ENCODE measurements at places on chromosomes 7 and 10.

DNA sequence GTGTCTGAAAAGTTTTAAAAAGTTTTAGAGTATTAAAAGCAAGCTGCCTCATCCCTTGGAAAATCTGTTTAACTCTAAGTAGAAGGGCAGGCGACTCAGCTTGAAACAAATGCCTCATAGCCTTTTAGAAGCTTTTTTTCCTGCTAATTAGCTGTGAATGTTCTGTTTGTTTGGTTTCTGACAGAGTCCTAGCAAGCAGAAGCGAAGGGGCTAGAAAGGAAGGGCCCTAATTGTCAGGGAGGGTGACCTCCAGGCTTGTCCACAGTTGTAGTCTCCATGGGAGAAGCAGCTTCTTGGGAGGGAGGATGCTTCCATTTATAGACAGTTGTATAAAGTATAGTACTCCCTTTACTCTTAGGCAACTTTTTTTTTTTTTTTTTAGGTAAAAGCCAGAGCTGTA is 90.9 kb downstream of the DNAJC1 start:
- H3K27ac ChIP-seq: no peak overlapping the region
- DNase-seq: no peak
- H3K36me3 ChIP-seq: no peaks in the 10 kb centered on the region
- H3K4me1 ChIP-seq: no peaks in the 10 kb centered on the region
- no peak overlapping the region for H3K4me3 ChIP-seq
- H3K27me3 ChIP-seq: no peaks in the 10 kb centered on the region

GRCh38 chr7:48058990-48059389 is 23.6 kb downstream of the C7orf57 start:
- no peaks in the 10 kb centered on the region for H3K27me3 ChIP-seq
- no peaks in the 10 kb centered on the region for H3K36me3 ChIP-seq
- no peak overlapping the region for H3K27ac ChIP-seq
- no peak overlapping the region for H3K4me3 ChIP-seq
- DNase-seq: no peak
- H3K4me1 ChIP-seq: no peaks in the 10 kb centered on the region

DNA sequence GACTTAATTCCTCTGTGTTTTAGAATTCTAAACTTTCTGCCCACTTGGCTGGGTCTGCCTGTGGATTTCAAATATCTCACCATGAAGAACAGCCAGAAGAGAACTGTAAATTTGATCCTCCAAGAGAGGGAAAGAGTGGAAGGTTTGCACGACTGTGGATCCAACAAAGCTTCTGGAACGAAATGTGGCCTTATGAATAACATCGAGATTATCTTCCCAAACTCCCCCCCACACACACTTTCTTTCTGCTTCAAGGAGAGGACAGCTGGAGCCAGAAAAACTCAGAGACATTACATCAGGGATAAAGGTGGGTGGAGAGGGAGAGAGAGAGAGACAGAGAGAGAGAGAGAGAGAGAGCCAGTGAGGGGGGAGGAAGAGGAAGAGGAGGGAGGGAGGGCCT is 570.1 kb upstream of the MGMT start:
- no peak overlapping the region for H3K4me3 ChIP-seq
- H3K27me3 ChIP-seq: no peaks in the 10 kb centered on the region
- no peak for DNase-seq
- H3K36me3 ChIP-seq: no peaks in the 10 kb centered on the region

- peaks cover 6% of the 10 kb centered on the region for H3K4me1 ChIP-seq
- no peak for DNase-seq
- H3K27me3 ChIP-seq: no peaks in the 10 kb centered on the region
- no peaks in the 10 kb centered on the region for H3K36me3 ChIP-seq
These were observed 26.2 kb upstream of the AOAH start for GRCh38 chr7:36750451-36750850.

DNA sequence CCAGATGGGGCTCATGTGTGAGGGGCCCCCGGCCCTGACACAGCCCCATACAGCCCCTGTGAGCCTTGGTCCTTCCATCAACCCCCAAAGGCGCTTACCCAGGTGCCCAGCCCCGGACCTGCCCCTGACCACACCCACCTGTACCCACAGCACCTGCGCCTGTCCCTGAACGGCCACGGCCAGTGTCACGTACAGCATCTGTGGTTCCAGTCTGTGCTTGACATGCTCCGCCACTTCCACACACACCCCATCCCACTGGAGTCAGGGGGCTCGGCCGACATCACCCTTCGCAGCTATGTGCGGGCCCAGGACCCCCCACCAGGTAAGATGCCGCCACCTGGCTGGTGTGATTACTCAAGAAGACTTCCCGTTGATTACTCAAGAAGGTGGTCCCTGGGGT is 33.5 kb downstream of the SH2B2 start:
- peaks cover 15% of the 10 kb centered on the region for H3K27me3 ChIP-seq
- H3K36me3 ChIP-seq: no peaks in the 10 kb centered on the region
- H3K27ac ChIP-seq: no peak overlapping the region
- no peak overlapping the region for H3K4me3 ChIP-seq
- no peak for DNase-seq

GRCh38 chr7:108093341-108093740 is 36.8 kb downstream of the LAMB4 start:
- H3K4me1 ChIP-seq: no peaks in the 10 kb centered on the region
- H3K4me3 ChIP-seq: no peak overlapping the region
- no peaks in the 10 kb centered on the region for H3K36me3 ChIP-seq
- H3K27ac ChIP-seq: no peak overlapping the region
- no peak for DNase-seq

GRCh38 chr10:113493195-113493594 is 59.7 kb upstream of the HABP2 start:
- H3K36me3 ChIP-seq: no peaks in the 10 kb centered on the region
- no peaks in the 10 kb centered on the region for H3K4me1 ChIP-seq
- DNase-seq: no peak
- no peaks in the 10 kb centered on the region for H3K27me3 ChIP-seq
- no peak overlapping the region for H3K27ac ChIP-seq

- H3K36me3 ChIP-seq: no peaks in the 10 kb centered on the region
- H3K4me3 ChIP-seq: no peak overlapping the region
- H3K27me3 ChIP-seq: no peaks in the 10 kb centered on the region
- no peak for DNase-seq
These were observed 942.5 kb downstream of the KCNMA1 start for GRCh38 chr10:76695069-76695468.

DNA sequence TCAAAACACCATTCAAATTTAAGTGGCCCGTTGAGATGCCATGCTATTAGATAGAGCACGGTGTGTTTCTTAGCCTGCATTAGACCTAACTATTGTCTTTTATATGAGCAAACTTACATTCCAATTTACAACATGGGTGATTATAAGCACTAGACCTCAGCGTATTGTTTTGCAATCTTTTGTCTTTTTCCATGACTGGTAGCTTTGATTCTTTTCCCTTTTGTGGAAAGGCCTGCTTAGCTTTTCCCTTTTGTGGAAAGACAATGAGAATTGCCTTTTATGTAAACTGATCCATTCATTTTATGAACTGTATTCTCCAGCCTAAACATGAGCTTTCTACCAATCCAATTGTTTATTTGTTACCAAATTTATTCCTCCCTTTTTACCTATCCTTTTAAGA is 823.1 kb downstream of the CCSER2 start:
- H3K4me3 ChIP-seq: no peak overlapping the region
- H3K4me1 ChIP-seq: no peaks in the 10 kb centered on the region
- no peak overlapping the region for H3K27ac ChIP-seq
- DNase-seq: no peak

GRCh38 chr10:112904000-112904399 is 46.0 kb upstream of the TCF7L2 start:
- H3K4me1 ChIP-seq: peaks cover 4% of the 10 kb centered on the region
- no peak overlapping the region for H3K27ac ChIP-seq
- H3K36me3 ChIP-seq: no peaks in the 10 kb centered on the region
- no peak overlapping the region for H3K4me3 ChIP-seq
- DNase-seq: no peak

GRCh38 chr7:156218544-156219306 is 406.5 kb upstream of the SHH start:
- H3K4me1 ChIP-seq: no peaks in the 10 kb centered on the region
- no peak for DNase-seq
- H3K27ac ChIP-seq: no peak overlapping the region
- H3K36me3 ChIP-seq: no peaks in the 10 kb centered on the region
- no peak overlapping the region for H3K4me3 ChIP-seq

GRCh38 chr10:59561477-59562121 is 148.1 kb downstream of the SLC16A9 start:
- H3K4me1 ChIP-seq: no peaks in the 10 kb centered on the region
- H3K27me3 ChIP-seq: no peaks in the 10 kb centered on the region
- H3K36me3 ChIP-seq: no peaks in the 10 kb centered on the region
- no peak for DNase-seq
- no peak overlapping the region for H3K27ac ChIP-seq

GRCh38 chr7:68408873-68409272 is 1189.4 kb upstream of the AUTS2 start:
- no peak overlapping the region for H3K27ac ChIP-seq
- H3K4me1 ChIP-seq: no peaks in the 10 kb centered on the region
- no peaks in the 10 kb centered on the region for H3K27me3 ChIP-seq
- no peaks in the 10 kb centered on the region for H3K36me3 ChIP-seq
- H3K4me3 ChIP-seq: no peak overlapping the region

- H3K4me1 ChIP-seq: peaks cover 58% of the 10 kb centered on the region
- H3K36me3 ChIP-seq: no peaks in the 10 kb centered on the region
- H3K27me3 ChIP-seq: no peaks in the 10 kb centered on the region
- DNase-seq: no peak
These were observed 16.5 kb upstream of the PLAU start for GRCh38 chr10:73894245-73894971.

DNA sequence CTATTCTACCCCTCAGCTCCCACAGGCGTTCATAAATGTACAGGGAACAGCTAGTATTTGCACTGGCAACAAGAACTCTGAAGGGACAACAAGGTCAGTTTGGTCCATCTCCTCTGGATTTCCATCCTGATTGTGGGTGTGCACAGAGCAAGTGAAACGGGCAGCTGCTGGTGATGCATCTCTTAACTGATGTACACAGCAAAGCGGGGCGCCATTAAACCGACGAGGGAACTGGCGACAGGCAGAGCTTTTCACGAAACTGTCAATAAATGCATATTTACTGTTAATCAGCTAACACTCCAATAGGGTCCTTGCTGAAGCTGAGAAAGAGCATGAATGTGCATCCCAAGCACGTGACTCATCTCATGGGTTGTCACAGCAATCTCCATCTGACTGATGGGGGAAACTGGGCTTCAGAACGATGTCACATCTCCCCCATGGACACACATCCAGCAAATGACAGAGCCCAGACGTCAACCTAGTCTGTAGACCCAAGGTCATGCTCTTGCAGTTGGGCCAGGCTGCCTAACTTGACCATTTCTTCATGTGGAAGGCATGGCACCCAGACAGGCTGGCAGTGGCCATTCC is 54.2 kb downstream of the FAM53B start:
- peaks cover 15% of the 10 kb centered on the region for H3K4me1 ChIP-seq
- no peak for DNase-seq
- H3K27me3 ChIP-seq: no peaks in the 10 kb centered on the region
- H3K36me3 ChIP-seq: peaks cover 17% of the 10 kb centered on the region
- H3K4me3 ChIP-seq: no peak overlapping the region

GRCh38 chr7:141484907-141485306 is 66.3 kb upstream of the AGK start:
- H3K36me3 ChIP-seq: no peaks in the 10 kb centered on the region
- no peaks in the 10 kb centered on the region for H3K27me3 ChIP-seq
- no peak overlapping the region for H3K4me3 ChIP-seq
- H3K4me1 ChIP-seq: no peaks in the 10 kb centered on the region

DNA sequence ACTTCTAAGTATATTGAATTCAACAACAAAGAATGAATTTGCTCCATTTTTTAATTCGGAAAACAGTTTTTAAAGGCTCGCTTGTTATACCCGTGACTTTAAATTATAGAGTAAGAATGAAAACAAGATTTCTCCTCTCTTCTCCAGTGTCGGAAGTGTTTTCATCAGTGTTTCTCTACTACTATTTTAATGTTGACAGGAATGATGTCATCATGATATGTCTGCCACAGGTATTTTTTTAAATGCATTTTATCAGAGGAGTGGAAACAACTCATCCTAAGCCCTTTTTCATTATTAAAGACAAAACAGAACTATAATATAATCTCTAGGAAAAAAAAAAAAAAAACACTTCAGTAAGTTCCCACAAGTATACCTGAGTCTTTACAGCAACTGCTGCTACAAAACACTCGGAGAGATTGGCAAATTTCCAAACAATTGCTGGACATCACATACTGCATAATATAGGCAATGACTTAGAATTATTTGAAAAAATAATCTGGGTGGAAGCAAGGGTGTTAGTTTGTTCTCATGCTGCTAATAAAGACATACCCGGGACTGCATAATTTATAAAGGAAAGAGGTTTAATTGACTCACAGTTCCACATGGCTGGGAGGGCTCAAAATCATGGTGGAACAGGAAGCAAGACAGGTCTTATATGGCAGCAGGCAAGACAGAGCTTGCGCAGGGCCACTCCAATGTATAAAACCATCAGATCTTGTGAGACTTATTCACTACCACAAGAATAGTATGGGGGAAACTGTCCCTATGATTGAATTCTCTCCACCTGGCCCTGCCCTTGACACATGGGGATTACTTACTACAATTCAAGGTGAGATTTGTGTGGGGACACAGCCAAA is 4.8 kb upstream of the RNF32 start:
- no peaks in the 10 kb centered on the region for H3K4me1 ChIP-seq
- H3K4me3 ChIP-seq: no peak overlapping the region
- no peaks in the 10 kb centered on the region for H3K27me3 ChIP-seq
- no peak for DNase-seq
- no peaks in the 10 kb centered on the region for H3K36me3 ChIP-seq

DNA sequence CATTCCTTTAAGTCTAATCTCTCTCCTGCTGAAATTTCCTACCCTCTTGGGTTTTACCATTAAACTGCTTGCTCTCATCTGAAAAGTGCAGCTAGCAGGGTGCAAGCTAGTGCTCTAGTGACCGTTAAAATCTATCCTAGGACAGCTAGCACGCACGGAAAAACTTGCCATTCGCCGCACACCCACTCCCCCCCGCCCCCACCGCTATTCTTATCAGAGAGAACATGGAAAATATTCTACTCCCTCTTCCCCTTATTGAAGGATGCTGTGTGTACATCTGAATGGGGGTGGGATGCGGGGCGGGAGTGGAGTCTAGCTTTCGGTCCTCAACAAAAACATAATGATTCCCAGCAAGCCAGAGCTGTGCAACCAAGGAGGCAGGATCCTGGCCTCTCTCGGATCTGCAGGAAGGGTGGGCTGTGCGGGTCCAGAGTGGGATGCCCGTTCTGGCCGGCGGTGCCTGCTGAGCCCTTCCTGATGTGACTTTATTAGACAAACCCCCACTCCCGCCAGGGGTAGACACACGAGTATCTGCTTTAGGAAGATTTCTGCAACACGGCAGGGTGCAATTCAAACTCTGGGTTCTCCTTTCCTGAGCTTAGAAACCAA is 1.1 kb upstream of the ADRA2A start:
- DNase-seq: no peak
- no peaks in the 10 kb centered on the region for H3K4me1 ChIP-seq
- no peaks in the 10 kb centered on the region for H3K36me3 ChIP-seq
- no peak overlapping the region for H3K27ac ChIP-seq
- peaks cover 59% of the 10 kb centered on the region for H3K27me3 ChIP-seq

DNA sequence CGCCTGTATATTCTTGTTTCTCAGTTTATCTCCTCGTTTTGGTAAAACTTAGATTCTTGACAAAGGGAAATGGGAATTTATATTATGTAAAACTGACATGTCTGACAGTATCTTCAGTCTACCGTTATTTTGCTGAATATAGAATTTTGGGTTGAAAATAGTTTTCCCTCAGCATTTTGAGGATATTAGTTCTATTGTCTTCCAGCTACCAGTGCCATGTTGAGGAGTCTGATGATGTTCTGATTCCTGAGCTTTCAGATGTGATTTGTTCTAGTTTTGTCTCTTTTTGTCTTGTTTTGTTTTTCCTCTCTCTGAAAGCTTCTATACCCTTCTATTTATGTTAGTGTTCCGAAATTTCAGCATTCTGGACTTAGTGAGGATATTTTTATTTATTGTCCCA is 8.0 kb upstream of the PRKAR2B start:
- no peaks in the 10 kb centered on the region for H3K4me1 ChIP-seq
- H3K27me3 ChIP-seq: no peaks in the 10 kb centered on the region
- no peak overlapping the region for H3K27ac ChIP-seq
- no peak overlapping the region for H3K4me3 ChIP-seq
- H3K36me3 ChIP-seq: no peaks in the 10 kb centered on the region
- no peak for DNase-seq
